ENCODE measurements at places on chromosomes 4 and X.

DNA sequence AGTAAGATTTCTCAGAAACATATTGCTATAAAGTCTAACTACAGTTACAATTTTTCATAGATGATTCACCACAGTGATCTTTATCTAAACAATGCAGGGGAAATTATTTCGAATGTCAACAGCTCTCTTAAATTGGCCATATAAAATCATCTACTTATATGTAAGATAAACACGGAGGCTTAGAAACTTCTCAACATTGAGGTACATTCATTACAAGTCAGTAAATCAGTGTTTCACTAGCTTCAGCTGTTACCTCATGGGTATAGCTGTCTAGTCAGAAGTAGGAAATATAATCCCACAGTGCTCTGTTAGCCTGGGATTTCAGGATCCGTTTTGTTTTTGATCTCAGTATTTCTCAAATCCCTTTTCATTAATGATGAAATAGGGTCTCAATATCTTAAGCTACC is 43.2 kb downstream of the PCDH7 start:
- no peak for DNase-seq

DNA sequence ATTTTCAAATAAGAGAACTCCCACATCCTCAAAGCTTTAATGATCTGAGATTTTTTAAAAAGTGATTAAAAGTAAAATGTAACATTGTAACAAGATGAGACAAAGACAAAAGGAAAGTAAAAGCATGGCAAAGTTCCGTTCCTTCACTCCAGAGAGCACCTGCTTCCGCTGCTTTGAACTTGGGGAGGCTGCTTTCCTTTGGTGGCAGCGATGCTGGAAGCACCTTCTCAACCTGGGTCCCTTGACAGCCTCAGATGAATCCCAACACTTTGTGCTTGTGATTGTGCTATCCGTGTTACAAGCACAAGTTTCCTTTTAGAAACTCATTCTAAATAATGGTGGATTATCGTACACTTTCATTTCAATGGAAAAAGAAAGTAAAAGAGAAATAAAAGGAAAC is 59.7 kb downstream of the HADH start:
- no peak for DNase-seq

- peak; percentile 88 for DNase-seq
Observed at GRCh38 chr4:5956285-5957021, 61.8 kb downstream of the C4orf50 start.

- DNase-seq = no peak
Observed at GRCh38 chrX:68415316-68415715, 18.0 kb downstream of the OPHN1 start.

- DNase-seq = no peak
Observed at GRCh38 chr4:163535657-163536056, 41.2 kb downstream of the TMA16 start.

GRCh38 chr4:173504181-173504503 is 25.9 kb downstream of the HAND2 start:
- no peak for DNase-seq

GRCh38 chr4:185379326-185380295 is 16.1 kb downstream of the LRP2BP start:
- DNase-seq = no peak

All from DMS153 (cell line).